ENCODE measurements at places on chromosomes 1 and 21.

GRCh38 chr1:221782970-221783369 lies 41.1 kb upstream of the DUSP10 start:
- no peak for DNase-seq

DNA sequence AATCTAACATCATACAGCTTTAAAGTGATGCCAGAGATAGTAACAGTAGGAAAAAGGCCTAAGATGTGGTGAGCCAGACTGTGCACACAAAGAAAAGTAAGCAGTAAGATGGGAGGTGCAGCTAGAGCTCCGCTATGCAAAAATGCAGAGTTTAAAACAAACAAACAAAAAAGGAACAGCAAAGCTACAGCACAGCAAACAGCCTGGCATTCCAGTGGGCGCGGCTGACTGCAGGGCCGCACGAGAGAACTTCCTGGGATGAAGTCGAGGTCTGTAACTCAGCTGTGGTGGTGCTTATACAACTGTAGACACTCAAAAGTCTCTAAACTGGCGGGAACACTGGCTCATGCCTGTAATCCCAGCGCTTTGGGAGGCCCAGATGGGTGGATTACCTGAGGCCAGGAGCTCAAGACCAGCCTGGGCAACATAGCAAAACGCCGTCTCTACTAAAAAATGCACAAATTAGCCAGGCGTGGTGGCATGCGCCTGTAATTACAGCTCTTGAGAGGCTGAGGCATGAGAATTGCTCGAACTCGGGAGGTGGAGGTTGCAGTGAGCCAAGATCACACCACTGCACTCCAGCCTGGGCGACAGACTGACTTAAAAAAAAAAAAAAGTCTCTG lies 30.1 kb downstream of the PRDM15 start:
- DNase-seq = no peak

DNA sequence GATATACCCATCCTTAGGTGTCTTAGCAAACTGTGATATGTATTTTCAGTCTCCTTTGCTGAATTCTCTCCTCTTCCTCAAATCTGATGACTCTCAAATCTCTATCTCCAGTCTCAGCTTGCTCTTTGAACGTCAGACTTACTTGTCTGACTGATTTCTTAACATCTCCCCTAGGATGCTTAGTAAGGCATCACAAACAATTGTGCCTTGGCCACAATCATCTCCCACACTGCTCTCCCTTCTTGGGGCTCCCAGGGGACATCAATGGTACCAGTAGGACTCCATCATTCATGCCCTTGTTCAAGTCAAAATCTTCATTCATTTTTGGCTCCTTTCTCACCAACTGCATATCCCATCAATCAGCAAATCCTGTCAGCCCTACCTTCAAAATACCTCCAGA lies 42.0 kb downstream of the GNG12 start:
- DNase-seq = no peak

- DNase-seq = no peak
These were observed 77.8 kb downstream of the LHX9 start for GRCh38 chr1:197994907-197995407.

GRCh38 chr1:29664711-29665110 lies 428.4 kb downstream of the PTPRU start:
- no peak for DNase-seq

- DNase-seq = no peak
These were observed 155.1 kb upstream of the GORAB start for GRCh38 chr1:170376801-170377385.

DNA sequence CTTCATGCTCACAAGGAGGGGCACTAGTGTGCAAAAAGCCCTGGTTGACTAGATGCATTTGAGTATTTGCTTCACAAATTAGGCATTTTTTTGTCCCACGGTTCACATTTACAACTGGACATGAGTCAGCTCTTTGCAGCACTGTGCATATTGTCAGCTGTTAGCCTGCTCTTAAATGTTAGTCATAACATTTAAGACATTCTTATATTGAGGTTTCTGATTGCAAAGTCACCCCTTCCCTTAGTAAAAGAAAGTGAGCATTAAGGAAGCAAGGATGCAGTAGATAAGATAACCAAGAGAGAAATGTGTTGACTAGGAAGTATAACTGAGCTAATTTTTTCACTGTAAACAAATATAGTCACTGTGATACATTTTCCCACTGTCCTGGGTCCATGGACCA lies 132.6 kb upstream of the CTTNBP2NL start:
- DNase-seq = no peak

DNA sequence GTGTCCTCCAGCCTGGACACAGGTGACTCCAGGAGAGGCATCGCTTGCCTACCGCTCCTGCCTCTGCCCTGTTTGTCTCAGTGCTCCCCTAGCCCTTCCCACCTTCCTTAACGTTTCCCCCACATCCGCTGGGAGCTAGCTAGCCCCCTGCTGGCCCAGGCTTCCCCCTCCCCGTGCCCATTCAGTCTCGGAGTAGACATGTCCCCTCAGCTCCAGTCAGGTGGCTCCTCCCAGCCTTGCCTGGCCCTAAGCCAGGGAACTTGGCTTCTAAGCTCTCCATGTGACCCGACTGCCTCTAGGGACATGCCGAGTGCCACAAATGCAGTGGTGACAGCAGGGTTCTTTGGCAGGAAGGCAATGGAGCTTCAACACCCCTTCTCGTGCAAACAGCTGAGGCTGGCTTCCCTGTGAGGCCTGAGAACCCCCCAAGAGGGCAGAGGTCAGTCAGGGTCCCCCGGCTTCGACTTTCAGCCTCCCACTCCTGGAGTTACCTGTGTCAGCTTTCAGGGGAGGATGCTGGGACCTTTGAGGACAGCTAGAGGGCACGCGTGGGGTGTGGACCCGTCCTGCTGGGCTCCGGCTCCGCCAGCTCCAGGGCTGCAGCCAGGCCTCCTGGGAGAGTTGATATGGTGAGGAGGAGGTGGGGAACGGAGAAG lies 16.2 kb downstream of the DRAXIN start:
- DNase-seq = no peak

DNA sequence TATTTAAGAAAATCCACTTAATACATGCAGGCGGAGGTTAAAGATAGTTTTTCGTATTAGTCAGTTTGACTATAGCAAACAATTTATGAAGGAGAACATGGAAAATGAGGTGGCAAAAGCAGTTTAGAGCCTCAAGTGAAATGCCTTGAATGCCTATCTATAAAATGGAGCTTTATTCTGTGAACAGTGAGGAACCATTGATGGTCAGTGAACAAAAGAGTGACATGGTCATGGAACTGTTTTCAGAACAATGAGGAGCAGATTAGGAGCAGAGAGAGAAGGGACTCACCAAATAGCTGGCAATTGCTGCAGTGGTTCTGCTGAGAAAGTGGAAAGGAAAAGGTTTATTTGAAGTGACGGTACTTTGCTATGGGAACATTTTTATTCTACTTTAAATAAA lies 299.8 kb downstream of the DUSP10 start:
- no peak for DNase-seq

DNA sequence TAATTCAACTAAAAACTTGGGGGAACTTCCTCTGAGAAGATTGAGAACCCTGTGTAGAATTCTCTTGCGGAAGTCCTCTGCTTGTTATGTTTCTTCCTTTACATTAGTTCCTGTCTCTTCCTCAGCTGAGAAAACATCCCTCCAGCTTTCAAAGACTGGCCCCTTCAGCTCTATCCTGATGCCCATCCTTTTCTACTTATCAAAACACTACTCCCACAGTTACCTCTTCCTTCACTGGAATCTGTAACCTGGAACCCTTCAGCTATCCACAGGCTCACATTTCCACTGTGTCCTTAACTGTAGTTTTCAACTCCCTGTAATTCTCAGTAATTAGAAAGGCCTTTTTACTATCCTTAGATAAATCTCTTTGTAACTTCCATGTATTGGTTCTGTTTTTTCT lies 6.0 kb upstream of the DEDD start:
- no peak for DNase-seq
